NCI-H187 treated with DMSO at 0.1 percent for 48 hours (cell line): ENCODE measurements at places on chromosomes 4 and X.

- DNase-seq: no peak
These were observed 736.7 kb upstream of the INTU start for GRCh38 chr4:126895988-126896570.

DNA sequence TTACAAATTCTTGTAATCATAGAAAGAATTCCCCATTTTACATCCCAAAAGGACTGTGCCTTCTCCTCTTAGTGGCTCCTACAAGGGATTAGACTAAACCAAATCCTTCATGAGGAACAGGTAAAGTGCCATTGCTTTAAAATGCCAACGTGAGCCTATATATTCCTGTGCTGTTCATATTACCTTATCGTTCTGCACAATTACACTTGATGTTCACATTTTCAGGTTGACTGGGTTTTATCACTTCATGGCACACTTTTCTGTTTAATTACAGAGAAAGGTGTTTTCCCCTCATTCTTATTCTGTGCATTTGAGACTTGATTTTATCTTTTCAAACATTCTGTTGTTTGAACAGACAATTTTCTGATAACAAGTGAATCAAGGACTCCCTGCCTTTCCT, 645.6 kb upstream of the FTHL17 start:
- DNase-seq: no peak

- no peak for DNase-seq
These were observed 25.1 kb upstream of the ANK2 start for GRCh38 chr4:113024388-113024787.

GRCh38 chr4:1357356-1358248, 10.6 kb downstream of the UVSSA start:
- no peak for DNase-seq

- DNase-seq: no peak
These were observed 155.0 kb upstream of the SFRP2 start for GRCh38 chr4:153943738-153944415.

DNA sequence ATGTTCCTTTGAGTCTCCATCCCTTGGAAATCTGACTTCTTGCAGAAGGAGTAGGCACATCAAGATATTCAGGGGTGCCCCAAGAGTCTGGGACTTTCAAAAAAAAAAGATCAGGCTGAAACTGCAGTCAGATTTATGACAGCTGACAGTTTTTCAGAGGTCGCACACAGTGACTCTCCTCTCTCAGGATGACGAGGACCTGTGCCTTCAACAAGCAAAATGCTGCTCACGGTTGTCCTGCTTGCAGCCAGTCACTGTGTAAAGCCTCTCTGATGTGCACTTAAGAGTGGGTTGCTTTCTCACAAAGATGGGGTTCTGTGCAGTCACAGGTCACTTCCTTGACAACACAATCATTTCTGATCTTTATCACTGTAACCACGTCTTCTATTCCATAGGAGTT, 178.2 kb downstream of the PTTG2 start:
- no peak for DNase-seq

DNA sequence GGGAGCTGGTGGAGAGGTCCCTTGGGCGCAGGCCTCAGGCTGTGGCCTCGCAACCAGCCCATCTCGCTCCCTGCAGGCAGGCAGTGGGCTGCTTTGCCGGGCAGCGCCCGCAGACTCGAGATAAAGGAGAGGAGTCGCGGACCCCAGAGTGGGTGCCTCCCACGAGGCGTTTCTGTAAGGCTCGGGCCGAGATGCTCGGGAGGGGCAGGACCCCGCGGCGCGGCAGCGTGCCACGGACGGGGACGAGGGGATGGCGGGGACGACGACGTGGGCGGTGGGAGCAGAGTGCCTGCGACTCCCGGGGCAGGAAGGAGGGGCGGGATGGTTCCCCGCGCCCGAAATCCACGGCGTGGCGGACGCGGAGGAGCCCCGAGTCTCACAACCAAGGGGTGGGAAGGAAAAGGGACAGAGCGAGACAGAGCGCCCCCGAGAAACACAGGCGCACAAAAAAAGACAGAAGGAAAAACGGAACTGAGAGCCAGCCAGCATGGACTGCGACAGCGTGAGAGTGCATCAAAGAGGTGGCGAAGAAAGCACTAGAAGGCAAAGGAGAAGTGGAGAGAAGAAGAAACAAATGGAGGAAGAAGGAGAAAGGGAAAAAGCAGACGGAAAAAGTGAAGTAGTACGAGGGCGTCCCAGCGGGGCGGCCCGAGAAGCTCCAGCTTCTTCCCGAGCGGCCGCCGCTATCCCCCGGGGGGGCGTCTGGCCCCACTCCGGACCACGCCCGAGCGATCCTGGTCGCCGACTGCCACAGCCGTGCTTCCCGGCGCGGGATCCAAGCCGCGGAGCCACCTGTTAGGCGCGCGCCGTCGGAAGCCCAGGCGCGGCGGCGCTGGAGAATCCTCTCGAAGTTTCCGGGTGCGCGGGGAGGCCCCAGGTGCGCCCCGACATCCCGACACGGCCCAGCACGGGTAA, 1.5 kb downstream of the BEND4 start:
- no peak for DNase-seq

DNA sequence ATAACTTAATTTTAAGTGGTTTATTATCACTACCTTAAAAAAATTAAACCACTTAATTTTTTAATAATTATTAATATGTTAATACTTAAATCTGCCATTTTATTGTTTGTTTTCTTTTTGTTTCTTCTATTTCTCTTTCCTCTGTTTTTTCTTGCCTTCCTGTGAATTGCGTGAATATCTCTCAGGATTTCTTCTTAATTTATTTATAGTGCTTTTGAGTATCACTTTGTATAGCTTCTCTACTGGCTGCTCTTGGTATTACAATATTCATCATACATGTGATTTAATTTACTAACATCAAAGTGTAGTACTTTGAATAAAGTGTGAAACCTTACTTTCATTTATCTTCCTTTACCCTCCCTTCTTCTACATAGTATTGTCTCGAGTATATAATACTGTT, 349.5 kb upstream of the CPXCR1 start:
- DNase-seq: no peak

DNA sequence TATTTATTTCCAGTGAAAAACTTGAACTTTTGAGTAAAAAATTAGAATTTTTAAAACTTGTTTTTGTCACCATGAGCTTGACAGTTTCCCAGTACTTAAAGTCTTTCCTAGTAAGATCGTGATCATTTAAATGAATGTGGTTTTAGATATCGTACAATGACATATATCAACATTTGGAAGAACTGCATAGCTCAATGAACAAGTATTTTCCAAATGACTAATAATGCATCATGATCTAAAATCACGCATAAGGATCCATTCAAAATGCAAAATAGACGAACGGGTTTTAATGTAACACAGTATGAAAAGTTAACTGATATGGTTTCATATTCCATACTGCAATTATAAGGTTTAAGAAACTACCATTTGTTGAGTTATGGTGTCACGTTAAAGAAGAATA, 4.1 kb upstream of the NDNF start:
- no peak for DNase-seq

DNA sequence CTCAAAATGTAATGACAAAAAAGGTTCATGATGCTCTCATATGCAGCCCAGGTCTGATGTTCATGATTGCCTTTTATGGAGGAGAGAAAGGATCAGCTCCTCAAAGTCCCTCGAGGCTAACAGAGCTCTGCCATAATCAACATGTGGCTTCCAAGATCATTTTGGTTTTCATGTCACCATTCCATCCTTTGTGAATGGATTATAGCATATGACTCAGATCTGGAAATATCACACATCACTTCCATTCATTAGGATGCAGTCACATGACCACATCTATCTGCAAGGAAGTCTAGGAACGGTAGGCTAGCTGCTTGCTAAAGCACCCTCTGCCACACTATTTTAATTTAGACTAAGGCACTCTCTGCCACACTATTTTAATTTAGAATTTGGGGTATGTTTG, 77.6 kb downstream of the COX18 start:
- no peak for DNase-seq

DNA sequence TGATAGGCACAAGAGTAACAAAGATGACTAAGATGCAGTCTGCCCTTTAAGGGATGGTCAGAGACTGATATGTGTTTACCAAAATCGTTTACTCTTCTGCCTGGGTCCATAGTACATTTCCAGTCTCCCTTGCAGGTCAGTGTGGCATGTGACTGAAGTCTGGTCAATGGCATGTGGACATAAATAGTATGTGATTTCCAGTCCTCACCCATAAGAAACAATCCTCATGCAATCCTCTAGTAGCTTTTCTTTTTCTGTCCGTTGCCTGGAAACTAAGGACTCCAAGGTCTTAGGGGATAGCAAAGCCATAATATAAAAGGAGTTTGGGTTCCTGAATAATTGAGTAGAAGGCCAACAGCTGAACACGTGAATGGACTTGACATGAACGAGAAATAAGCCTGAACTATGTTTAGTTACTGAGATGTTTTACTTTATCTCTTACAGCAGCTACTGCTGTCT, 1.1 kb downstream of the SLC9B2 start:
- no peak for DNase-seq

- DNase-seq: no peak
These were observed 923.9 kb upstream of the LCORL start for GRCh38 chr4:18945464-18945863.

DNA sequence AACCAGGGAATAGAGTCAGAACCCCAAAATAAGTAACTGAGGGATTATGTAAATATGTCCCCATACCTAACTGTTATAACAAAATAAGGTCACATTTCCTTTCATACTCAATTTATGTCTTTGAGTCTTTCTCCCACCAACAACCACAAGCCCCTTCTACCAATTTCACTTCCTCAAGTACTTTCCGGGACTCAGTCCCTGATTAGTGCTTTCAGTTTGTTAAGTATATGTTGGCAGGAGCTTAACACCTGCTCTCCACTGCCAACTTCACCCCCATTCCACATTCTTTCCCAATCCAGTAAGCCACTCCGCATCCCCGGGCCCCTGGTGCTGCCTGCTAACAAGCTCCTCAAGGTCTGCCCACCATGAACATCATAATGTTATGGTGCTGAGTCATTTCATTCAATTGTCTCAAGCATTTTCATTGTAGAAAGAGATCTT, 71.3 kb upstream of the SPRY1 start:
- no peak for DNase-seq

DNA sequence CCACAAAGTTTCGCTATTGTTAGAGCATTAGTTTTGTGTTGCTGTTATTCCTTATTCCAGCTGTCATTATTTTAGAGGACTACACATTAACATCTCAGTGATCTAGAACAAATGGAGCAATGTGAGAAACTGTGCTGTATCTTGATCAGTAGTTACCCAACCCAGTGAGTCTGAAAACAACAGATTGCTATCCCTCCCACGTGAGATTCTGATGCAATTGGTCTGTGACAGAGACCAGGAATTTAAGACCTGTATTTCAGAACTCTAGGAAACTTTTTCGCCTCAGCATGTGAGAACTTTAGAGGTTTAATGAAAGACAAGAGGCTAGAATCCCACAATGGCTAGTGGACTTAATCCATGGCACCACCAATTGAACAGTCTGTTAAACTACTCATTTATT, 35.7 kb upstream of the CDS1 start:
- DNase-seq: no peak

GRCh38 chrX:103554687-103555424, 30.5 kb upstream of the TCEAL4 start:
- no peak for DNase-seq

DNA sequence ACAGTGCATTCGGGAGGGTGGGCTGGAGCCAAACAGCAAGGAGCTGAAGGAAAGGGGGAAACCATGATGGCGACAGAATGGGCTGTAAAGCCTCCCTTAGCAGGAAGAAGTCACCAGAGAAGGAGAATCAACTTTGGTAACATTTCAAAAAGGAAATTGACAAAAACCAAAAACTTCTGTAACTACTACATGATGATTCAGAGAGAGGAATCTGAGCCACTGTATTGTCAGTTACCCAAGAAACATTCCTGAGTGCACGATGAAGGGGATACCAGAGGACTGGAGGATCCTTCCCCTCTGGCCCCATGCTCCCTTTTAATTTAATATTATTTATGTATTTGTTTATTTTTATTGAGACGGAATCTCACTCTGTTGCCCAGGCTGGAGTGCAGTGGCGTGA, 26.3 kb downstream of the PDHA1 start:
- no peak for DNase-seq

DNA sequence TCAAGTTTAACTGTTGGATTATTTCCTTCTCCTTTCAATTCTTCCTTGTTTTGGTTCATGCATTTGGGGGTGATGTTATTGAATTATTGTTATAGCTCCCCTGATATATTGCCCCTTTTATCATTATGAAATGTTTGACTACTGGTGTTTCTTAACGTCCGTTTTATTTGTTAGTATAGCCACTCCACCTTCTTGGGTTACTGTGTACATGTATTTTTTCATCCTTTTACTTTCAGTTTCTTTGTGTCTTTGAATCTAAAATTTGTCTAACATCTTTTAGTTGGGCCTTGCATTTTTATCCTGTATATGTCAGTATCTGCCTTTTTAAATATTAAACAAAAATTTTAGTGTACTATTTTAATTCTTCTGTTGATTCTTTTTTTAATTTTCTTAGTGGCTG, 88.7 kb downstream of the TNIP2 start:
- no peak for DNase-seq

DNA sequence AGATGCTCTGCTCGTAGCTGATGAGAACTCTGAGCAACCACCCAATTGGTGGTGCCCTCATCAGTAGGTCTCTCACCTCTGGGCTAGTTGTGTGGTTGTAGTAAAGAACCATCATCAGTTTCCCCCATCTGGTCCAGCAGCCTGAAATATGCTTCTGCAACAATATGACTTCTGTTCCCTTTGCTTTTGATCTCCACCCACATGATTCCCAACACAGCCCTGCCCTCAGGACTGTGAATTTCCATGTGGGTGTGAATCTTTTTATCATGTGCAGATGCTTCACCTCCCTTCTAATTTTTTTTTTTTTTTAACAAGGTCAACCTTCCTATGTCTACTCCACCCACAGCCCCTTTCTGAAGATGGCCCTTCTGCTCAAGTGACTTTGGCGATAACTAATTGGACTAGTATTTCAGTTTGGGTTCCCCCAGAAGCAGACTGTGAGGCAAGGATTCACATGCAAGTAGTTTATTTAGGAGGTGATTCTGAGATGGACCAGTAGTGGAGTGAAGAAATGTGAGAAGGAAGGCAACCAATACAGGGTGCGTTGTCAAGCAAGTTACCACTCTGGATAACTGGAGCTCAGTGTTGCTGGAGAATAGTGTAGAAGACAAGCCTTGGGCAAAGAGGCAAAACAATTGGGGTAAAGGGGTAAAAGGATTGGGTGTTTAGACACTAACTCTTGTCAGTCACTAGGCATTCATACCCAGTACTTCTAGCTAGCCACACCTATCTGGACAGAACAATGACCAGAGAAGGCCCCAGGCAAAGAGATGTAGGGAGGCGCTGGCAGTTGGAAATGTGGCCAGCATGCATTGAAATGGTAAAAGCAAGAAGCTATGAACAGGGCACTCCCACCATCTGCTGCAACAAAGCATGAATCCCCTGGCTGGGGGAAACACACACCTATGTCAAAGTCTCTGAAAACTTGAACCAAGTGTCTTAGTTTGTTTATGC, 466.2 kb downstream of the BCOR start:
- DNase-seq: no peak

GRCh38 chr4:185513489-185514181, 21.7 kb downstream of the PDLIM3 start:
- no peak for DNase-seq

GRCh38 chr4:184801781-184802696, 23.7 kb downstream of the ACSL1 start:
- no peak for DNase-seq

- no peak for DNase-seq
These were observed 146.1 kb downstream of the COL25A1 start for GRCh38 chr4:109156356-109156755.
